ENCODE measurements at places on chromosomes 1 and 21.

DNA sequence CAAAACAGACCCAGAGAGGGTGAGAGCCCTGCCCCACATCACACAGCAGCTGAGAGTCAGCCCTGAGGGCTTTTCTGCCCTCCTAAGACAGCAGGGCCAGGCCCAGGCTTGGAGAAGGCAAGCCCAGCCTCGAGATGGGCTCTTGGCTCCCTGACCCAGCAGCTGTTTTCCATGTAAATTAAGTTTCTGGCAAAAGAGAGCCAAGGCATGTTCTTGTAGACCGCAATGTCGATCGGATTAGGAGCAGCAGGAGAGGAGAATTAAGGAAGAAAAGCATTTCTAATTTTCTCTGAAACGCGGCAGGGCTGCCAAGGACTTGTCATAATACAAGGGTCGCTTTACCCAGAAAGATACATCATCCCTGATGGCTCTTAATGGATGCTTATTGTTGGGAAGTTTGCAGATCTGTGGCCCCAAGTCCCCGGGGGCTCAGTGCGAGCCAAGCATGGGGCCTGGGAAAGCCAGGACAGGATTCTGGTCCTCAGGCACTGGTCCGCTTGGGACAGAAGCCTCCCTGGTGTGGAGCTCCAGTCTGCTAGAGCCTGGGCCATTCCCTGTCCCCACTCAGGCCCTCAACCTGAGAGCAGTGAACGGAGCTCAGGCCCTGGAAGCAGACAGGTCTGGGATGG, 62.8 kb downstream of the DMRTB1 start:
- DNase-seq, result no peak

DNA sequence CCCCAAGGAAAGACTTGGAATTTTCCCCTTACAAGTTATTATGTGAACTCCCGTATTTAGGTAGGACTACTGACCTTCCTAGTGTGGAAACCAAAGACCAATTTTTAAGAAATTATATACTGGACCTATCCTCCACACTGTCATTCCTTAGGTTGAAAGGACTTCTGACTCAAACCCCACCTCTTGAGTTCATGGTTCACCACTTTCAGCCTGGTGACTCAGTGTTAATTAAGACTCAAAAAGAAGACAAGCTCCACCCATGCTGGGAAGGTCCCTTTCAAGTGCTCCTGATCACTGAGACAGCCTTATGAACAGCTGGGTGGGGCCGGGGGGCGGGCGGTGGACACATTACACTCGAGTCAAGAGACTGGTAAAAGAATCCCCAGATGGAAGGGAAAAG, 113.2 kb downstream of the LRRC53 start:
- DNase-seq, result no peak

DNA sequence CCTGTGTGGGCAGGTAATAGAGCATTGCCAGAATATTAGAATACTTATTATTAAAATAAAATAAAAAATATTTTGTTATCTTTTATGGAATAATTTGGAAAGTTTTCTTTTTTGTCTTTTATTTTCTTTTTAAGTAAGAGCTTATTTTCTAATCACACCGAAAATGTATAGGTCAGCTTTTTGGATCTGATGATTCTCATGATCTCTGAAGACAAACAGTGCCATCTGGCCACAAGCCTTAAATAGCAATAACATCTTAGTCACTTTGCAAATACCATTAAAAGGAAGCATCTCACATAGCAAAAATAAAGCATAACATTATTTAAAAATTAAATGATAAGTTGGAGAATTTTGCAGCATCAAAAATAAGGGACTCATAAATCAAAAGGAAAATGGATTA, 213.8 kb downstream of the PLA2G4A start:
- DNase-seq, result no peak

GRCh38 chr1:30649321-30649991, 73.9 kb downstream of the MATN1 start:
- DNase-seq, result no peak

- DNase-seq, result peak; percentile 70
Observed at GRCh38 chr1:18632218-18632588, 1.6 kb downstream of the PAX7 start.

- no peak for DNase-seq
Observed at GRCh38 chr1:165851034-165851658, 23.7 kb downstream of the UCK2 start.

GRCh38 chr21:32112195-32112594, 166.7 kb downstream of the MIS18A start:
- no peak for DNase-seq

GRCh38 chr1:199804526-199804925, 223.0 kb upstream of the NR5A2 start:
- DNase-seq, result no peak

DNA sequence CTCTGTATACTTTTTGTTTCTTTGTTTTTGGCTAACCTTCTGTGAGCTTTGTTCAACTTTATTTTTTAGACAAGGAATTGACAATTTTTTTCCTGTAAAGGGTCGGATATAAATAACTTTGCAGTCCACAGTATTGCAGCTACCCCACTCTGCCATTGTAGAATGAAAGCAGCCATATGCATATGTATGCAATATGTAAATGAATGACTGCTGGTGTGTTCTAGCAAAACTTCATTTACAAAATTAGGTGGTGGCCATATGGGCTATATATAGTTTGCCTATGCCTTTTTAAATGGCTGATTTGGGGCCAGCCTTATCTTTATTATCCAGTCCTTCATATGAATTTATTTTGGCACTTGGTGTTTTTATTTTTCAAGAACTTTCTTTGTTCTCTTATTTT, 18.0 kb upstream of the SNRPE start:
- no peak for DNase-seq

GRCh38 chr1:29698033-29698432, 461.7 kb downstream of the PTPRU start:
- DNase-seq, result peak; percentile 83

GRCh38 chr1:36872126-36872754, 162.1 kb downstream of the GRIK3 start:
- no peak for DNase-seq

- peak; percentile 87 for DNase-seq
Observed at GRCh38 chr1:55071477-55071876, 32.1 kb downstream of the PCSK9 start.

- no peak for DNase-seq
Observed at GRCh38 chr1:5746611-5747425, 245.4 kb downstream of the NPHP4 start.

DNA sequence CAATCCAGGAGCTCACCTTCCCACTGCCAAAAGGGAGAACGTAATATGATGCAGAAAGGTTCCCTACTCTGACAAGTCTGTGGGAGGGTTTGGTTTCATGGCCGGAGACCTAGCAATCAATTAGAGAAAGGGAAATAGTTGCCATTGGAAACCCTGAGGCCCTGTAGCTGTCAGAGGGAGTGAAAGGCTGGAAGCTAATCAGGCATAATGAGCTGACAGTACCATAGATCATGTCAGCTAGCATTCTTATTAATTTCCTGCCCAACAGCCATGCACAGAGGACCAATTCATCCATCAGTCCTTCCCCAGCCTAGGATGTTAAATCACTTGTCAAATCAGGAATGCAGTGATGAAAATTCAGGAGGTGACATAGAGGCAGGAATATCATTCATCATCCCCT, 527.3 kb downstream of the PLPP3 start:
- no peak for DNase-seq

- no peak for DNase-seq
Observed at GRCh38 chr1:21614419-21615115, 54.6 kb downstream of the RAP1GAP start.

DNA sequence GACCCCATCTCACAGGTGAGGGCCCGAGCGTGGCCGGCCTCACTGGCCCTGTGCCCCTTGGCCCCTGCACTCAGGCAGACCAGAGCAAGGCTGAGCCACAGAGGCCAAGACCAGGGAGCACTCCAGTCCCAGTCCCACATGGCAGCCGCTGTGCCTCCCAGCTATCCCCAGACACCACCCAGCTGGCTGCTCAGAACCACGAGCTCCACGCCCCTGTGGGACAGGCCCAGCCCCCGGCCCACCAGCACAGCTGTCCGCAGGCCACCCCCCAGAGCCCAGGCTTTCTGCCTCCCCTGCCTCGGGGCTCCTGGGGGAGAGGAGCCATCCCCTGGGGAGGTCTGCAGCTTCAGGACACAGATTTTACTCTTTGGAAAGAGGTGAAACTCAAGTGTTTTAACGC, 9.1 kb upstream of the C1QTNF12 start:
- no peak for DNase-seq

- peak; percentile 68 for DNase-seq
Observed at GRCh38 chr1:67214420-67215174, 48.3 kb downstream of the IL23R start.

DNA sequence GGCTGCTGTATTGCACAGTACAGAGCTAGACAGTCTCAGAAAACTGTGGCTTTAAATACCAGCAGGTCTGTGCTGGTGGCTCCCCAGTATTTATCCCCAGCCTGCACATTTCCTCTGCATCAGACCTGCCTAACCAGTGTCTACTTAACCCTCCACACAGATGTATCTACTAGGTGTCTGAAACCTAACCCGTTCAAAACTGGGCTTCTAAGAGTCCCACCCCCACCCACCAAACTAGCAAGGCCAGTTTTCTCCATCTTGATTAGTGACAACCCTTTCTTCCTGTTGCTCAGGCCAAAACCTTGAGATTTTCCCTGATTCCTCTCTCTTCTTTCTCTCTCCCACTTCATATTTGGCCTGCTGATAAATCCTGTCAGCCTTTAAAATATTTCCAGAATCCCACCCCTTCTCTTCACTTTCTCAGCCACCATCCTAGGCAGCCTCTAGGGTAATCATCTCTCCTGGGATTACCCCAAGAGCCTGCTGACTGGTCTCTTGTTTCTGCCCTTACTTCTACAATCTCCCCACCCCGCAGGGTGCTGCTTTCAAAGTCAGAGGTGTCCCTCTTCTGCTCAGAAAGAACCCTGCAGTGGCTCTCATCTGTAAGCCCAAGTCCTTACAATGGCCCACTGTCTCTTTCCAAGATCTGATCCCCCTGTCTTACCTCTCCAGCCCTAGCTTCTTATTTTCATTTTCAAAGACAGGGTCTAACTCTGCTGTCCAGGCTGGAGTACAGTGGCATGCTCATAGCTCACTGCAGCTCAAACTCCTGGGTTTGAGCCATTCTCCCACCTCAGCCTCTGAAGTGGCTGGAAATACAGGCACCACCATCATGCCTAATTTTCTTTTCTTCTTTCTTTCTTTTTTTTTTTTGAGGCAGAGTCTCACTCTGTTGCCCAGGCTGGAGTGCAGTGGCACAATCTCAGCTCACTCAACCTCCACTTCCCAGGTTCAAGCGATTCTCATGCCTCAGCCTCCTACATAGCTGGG, 45.2 kb downstream of the H3-3A start:
- no peak for DNase-seq

DNA sequence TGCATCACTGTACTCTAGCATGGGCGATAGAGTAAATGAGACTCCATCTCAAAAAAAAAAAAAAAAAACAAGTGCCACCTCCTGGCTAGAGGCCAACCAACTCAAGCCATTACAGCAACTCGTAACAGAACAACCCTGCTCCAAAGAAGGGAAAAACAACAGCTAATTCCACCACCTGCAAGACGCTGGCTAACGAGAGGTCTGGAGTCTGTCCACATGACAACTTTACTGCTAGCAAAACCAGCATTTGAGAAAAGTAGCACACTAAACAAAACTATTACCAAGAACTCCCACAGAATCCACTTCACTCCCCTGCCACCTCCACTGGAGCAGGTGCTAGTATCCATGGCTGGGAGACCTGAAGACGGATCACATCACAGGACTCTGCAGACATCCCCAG, 24.1 kb upstream of the EGLN1 start:
- DNase-seq, result no peak

DNA sequence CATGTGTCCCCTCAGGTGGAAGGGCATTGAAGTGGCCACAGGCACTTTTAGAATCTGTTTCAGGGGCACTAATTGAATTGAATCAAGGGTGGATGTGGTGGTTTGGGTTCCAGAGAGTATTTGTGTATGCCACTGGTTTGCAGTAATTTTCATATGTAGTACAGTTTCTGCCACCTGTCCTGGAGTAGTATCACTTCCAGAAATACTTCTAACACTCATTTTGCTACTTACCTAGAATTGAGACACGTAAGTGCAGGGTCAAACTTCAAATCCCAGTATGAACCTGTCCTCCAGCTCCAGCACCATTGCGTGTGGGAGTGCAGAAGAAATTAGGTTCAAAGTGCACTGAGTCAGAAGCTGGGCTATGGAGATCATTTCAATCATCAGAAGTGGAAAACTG, 26.8 kb downstream of the RSPH1 start:
- DNase-seq, result no peak

DNA sequence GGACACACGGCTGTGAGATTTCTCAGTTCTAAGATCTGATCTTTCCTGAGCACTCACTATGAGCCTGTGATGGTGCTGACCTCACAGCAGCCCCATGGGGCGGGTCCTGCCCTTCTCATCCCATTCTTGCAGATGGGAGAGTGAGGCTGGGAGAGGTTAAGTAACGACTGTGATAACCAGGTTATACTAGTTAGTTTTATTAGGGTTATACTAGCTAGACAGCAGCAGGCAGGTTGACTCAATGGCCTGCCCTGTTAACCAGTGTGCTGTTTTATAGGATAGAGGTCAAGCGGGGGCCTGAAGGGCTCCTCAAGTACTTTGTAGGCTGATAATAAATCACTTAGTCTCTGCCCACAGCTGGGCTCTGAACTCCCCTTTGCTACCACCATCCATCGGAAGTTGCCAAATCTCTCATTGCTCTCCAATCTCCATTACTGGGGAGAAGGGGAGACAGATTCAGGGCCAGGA, 4.8 kb downstream of the CNTN2 start:
- no peak for DNase-seq

DNA sequence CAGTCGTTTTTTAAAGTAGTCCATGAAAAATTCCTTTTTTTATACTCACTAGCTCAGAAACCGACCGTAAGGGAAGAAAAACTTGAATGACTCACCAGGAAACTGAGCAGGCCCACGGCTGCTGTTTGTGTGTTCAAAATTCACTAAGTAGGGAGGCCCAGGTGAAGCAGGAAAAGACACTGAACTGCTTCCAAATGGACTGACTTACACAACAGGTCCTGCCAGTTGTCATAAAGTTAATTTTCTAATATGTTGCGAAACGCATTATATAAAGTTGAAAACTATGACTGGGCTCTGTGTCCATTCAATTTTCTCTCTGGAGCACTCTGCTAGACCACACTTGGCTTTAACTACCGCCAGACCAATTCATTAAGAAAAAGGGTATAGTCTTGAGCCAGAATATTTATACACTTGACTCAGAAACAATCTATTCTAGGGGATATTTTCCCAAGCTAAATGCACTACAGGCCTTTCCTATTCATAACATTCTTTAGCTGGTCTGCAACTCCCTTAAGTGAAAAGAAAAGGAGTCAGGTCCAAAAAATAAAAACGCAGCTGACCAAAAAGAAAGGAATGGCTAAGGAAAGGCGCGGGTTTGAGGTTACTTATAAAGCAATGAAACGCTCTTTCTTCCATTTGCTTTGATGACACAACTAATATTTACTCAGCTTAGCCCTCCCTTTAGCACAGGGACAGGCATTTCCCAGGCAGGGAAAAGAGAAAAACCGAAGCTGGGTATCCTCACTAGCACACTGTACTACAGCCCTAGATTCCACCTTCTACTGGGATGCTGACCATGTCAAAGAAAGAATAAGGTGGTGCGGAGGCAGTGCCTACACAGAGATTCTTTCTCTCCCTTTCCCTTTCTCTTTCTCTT, 306.3 kb upstream of the ESRRG start:
- DNase-seq, result no peak

- DNase-seq, result no peak
Observed at GRCh38 chr21:38989379-38989744, 183.6 kb downstream of the ETS2 start.
